Camera-type eye (tissue), 1 donor: ENCODE measurements at places on chromosomes 2 and 18. TPM values are rescaled to one million over a fixed set of nuclear protein-coding genes. Genes with fewer than 3 reads are reported as not detected.

Gene LRRTM4
- 12.3 TPM for total RNA-seq

Gene BBS5
- total RNA-seq = 33.8 TPM

Gene C2orf80
- total RNA-seq = not detected

Gene PAX8
- total RNA-seq = 3.7 TPM

Gene ALLC
- total RNA-seq = 0.77 TPM

Gene RAD51AP2
- total RNA-seq = 0.27 TPM
